NCI-H1694 (cell line): ENCODE measurements at places on chromosomes 13 and 19.

GRCh38 chr19:15378534-15379082 is 979 bp downstream of the AKAP8 start:
- DNase-seq = peak; percentile 14

GRCh38 chr19:20357921-20358320 is 190.9 kb downstream of the ZNF486 start:
- DNase-seq = no peak

GRCh38 chr13:41053384-41053826 is 7.9 kb upstream of the WBP4 start:
- no peak for DNase-seq

- DNase-seq = no peak
Measured at GRCh38 chr19:13958043-13958442, 5.7 kb downstream of the DCAF15 start.

- DNase-seq = no peak
Measured at GRCh38 chr13:94656176-94656575, 54.5 kb downstream of the GPR180 start.

DNA sequence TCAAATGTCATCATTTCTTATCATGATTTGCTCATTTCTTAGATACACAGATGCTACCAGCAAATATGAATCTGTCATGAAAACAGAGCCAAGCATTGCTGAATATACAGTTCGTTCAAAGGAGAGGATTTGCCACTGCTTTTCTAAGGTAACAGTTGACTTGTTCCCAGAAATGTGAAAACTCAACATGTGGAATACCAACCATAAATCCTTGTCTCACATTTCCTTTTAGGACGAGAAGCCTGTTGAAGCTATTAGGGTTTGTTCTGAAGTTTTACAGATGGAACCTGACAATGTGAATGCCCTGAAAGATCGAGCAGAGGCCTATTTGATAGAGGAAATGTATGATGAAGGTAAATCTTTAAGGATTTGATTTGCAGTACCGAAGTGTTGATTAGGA is 86.7 kb downstream of the DNAJC3 start:
- DNase-seq = no peak
